ENCODE measurements at places on chromosomes 6 and 20.

- DNase-seq, result no peak
Measured at GRCh38 chr6:114897536-114897935, 554.7 kb upstream of the HS3ST5 start.

DNA sequence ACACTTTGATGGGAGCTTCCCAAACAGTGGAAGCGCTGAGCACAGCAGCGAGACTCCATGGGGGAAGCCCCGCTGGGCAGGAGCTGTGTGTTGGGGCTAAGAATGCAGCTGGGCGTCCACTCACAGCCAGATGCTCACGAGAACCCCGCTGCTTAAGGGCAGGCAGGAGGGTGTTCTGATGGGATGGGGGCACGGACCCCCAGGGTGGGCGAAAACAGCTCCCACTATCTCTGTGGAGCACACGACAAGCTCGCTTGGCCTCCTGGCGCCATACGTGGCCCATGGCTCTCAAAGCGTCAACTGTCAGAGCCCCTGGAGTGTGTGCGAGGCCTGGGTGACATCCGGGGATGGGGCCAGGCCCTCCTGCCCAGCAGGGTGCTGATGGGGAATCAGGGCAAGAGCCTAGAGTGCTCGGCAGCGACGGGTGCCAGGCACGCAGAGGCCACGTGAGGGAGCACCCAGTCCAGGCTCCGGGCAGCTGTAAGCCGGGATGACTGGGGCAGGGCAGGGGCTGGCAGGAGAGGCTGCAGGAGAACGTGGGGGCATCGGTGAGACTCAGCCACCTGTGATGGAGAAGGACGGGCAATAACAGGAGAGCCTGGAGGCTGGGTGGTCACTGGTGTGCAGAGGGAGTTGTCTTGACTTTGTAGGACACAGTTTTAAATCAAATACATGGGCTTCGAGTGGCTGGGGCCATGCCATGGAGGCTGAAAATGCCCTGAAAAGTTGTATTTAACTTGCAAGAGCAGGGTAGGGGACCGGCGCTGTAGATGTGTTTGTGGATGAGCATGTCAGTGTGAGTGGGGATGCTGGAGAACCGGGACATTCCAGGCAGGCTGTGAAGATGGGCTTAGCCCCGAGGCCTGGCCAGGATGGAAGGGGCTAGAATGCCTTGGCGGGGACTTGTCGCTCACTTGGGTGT, 27.3 kb downstream of the PYGB start:
- DNase-seq, result no peak

GRCh38 chr6:146775220-146775619, 176.4 kb downstream of the ADGB start:
- no peak for DNase-seq

DNA sequence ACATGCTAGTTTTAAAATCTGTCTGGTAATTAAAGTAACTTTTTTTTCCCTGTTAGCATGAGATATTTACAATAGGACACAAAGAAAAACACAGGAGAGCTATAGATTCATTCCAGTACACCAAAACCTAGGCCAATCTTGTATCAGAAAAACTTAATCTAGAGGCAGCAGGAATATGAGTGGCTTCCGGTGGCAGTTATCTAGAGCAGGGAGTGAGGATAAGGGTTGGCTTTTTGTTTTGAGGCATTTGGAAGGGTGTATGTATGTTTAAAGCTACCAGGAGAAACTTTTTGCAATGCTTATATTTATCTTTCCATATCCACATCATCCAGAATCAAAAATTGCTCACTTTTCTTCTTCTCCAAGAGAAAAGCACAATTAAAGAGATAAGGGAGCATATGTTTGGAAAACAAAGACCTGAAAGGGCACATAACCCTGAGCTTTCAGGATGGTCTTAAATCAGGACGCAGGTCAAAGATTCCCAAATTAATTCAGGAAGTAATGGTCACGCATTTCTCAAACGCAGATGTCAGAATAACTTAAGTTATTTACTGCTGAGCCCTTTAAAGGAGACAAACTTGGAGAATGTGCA, 13.1 kb downstream of the TFAP2A start:
- no peak for DNase-seq

- DNase-seq, result no peak
Measured at GRCh38 chr6:100490065-100490464, 25.3 kb upstream of the SIM1 start.

- DNase-seq, result no peak
Measured at GRCh38 chr20:58826271-58826670, 24.4 kb downstream of the GNAS-AS1 start.

DNA sequence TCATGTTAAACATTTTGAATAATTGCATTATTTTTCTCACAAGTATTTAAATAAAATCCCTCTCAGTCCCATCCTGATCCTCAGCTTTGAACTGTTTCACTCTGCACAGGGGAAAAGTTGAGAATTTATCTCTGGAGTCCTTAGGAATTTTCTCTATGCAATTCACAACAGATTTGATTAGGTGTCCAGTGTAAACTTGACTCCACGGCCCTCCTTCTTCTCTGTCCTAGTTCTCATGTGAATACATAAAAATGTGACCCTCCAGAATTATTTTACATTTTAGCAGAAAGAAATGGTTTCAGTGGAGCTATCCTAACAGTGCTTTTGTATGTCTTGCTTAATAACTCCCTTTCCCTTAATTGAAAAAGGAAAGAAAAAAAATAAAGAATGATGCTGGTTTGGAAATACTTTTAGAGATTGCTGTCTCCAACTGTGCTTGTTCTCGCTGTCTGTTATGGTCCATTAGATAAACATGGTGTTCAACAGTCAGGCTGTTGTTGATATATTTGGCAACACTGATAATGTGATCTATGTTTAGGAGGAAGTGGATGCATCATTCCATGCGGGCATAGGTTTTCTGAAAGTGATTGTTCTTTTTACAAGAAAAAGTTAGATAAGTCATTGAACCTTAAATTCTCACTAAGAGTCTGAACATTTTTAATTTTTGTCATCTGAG, 599.4 kb upstream of the CITED2 start:
- DNase-seq, result no peak

DNA sequence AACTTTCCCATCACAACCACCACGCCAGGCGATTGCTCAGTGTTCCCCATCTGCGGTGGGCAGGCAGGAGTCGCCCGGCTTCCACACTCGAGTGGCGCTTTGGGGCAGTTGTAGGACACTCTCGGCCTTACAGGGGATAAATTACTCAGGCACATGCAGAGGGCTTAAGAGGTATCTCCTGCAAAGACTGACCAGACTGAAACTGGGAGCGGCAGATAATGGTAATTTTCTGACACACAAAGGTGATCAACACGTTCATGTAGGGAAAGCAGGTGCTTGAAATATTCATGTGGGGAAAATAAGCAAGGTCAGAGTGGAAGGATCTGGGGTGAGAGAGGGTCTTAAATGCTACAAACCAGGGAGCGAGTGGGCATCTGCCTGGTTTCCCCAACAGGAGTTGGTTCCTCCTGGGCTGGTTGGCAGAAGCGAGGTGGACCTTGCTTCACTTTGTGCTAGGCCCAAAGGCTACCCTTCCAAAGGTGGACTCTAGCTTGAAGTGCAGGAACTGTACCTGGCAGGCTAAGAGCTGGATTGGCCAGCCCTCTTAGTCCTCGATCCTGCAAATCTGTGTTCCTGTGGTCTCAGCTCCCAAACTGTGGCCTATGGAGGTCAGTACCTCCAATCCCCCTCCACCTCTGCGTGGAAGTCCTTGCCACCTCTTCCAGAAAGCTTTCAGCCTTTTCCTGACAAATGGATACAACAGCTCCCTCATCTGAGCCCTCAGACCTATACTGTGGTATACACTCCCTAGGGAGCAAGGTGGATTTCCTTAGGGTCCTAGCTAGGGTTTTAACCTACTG, 16.7 kb downstream of the PLAGL2 start:
- DNase-seq, result no peak

DNA sequence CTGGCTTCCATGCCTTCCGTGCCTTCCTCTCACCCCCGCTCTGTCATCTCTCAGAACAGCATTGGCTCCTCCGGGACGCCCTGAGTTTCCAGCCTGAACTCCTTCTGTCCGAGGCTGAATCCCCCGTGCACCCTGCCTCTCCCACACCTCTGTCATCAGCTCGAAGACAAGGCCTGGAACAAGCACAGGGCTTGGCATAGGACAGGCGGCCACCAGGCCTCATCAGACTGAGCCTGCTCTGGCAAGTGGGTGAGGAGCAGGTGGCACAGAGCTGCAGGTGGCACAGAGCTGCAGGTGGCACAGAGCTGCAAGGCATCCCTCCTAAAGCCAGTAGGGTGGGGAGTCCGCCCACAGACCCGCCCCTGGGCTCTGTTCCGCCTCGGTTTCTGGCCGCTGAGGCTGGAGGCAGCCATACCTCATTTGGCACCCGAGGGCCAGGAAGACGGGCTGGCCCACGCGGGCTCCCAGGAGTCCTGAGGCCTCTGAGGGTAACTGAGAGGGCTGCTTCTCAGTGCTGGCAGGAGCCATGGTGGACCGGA, 60.2 kb downstream of the EZR start:
- DNase-seq, result no peak
